HT1080 (cell line): ENCODE measurements at places on chromosomes 16 and 17.
A peak's percentile ranks its signal among the peaks of the same experiment; 100 is the strongest.

GRCh38 chr16:73000020-73000906 lies 47.7 kb downstream of the ZFHX3 start:
- DNase-seq, result peak; percentile 31

- DNase-seq, result no peak
Measured at GRCh38 chr17:74604761-74605160, 12.7 kb upstream of the CD300LD start.

DNA sequence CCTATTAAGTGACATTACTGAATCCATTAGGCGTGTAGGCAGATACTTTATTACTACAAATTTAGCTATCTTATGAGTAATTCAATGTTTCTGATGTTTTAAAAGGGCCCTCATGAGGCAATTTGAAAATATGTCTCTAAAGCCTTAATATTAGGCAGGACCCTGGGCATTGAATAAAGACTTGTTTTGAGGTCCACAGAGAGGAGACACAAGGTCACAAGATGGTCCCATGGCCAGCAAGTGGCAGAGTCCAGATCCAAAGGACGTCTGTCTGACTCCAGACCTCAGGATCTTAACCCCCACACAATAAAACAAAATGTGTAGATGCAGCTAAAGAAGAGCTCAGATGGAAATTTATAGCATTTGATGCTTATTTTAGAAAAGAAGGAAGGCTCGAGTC lies 31.9 kb upstream of the HEATR6 start:
- no peak for DNase-seq

- DNase-seq, result no peak
Measured at GRCh38 chr16:76984196-76984595, 206.8 kb upstream of the MON1B start.

- DNase-seq, result no peak
Measured at GRCh38 chr16:11734025-11734652, 8.5 kb downstream of the TXNDC11 start.

DNA sequence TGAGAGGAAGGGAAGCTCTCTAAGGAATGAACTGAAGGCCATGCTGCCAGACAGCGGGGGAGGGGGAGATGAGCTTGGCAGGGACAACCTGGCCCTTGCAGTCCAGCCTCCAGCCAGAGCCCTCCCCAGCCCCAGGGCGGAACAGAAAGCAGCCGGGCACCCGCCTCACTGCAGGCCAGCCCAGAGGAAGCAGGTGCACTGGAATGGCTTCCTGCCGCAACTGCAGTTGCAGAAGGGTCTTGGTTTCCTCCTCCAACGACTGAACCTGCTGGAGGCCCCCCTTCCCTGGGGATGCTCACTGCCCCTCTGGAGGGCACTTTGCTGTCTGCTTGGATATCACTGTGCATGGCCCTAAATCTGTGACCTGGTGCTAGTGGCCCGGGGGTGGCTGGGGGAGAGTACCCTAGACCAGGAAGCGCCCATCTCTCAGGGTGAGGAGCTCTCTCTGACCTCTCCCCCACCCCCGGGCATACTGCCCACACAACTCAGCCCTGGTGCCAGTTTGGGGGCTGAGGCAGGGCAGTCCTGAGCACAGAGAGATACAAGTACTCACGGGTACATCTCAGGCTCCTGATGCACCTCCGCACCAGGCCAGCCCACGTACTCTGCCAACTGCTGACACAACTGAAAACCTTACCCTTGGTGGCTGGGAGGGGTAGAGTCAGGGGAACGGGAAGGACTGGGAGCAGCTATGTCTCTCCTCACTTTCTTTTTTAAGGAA lies 41.1 kb downstream of the MYO18A start:
- no peak for DNase-seq

DNA sequence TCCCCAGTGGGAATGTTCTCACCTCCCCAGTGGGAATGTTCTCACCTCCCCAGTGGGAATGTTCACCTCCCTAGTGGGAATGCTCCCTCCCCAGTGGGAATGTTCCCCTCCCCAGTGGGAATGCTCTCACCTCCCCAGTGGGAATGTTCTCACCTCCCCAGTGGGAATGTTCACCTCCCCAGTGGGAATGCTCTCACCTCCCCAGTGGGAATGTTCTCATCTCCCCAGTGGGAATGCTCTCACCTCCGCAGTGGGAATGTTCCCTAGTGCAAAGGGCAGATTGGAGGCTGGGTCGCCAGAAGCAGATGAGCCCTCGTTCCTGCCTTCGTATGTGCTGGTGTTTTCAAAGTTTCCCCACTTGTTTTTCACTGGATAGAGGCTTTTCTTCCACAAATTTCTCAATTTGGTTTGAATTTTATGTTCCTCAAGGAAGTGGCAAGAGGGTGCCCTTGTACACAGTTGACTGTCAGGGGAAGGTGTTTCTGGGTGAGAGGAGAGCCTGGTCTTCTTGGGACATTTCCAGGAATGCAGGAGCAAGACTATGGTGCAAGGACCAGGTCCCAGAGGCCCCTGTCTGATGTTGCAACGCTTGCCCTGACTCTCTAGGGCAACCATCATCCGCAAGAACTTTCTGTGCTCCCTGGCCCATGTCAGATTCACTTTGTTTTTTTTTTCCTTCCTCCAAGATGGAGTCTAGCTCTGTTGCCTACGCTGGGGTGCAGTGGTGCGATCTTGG lies 34.0 kb downstream of the TRARG1 start:
- no peak for DNase-seq

DNA sequence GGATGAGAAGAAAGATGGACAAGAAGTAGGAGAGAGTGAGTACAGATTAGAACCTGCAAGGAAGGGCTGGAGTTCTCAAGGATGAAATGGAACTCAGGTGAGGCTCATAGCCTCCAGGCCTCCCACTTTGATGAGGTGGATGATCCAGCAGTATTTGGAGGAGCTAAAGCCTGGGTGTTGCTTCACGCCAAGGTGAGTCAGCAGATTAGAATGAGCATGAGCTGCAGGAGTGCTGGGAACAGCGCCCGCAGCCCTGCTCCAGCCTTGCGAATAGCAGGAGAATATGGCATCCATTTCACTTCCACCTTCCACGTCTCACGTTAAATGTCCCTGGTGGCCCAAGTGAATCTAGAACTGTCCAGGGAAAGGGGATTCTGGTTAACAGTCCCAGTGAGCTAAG lies 94.4 kb upstream of the CPHXL start:
- DNase-seq, result peak; percentile 77

DNA sequence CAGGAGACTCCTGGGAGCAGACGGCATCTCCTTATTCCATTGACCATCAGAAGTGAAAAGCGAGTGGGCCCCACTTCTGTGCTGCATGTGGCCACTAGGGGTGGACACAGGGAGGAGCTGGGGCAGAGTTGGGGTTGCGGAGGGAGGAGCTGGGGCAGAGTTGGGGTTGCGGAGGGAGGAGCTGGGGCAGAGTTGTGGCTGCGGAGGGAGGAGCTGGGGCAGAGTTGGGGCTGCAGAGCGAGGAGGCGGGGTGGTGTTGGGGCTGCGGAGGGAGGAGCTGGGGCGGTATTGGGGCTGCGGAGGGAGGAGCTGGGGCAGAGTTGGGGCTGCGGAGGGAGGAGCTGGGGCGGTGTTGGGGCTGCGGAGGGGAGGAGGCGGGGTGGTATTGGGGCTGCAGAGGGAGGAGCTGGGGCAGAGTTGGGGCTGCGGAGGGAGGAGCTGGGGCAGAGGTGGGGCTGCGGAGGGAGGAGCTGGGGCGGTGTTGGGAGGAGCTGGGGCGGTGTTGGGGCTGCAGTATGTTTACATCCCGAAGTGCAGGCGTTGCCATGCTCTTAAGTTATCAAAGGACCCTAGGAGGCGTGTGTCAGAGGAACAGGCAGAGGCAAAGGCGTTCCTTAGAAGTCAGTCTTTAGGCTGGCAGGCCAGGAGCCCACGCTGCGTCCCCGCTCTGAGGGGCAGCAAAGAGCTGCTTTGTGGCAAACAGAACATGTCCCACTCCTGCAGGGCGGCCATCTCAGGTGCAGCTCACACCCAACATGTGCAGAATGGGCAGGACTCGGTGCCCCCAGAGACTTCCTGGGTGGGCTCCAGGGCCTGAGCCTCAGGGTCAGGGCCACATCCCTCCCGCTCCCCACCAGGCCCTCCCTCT lies 76.0 kb downstream of the ZNF778 start:
- DNase-seq, result no peak

DNA sequence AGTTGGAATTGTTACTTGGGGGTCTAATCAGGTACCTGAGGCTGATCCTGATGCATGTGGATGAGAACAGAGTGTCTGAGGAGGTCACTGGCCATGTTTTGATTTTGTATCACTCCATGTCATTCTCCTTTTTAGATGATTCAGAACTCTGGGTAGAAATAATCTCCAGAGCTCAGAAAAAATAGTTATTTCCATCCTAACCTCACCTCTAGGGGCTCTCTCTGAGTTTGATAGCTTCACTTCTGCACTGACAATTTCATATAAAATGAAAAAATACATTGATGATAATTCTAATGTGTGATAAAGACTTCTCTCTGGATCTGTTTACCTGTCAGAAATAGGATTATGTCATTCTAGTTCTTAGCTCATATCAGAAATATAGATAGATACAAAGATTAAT lies 6.2 kb upstream of the KRT12 start:
- no peak for DNase-seq

DNA sequence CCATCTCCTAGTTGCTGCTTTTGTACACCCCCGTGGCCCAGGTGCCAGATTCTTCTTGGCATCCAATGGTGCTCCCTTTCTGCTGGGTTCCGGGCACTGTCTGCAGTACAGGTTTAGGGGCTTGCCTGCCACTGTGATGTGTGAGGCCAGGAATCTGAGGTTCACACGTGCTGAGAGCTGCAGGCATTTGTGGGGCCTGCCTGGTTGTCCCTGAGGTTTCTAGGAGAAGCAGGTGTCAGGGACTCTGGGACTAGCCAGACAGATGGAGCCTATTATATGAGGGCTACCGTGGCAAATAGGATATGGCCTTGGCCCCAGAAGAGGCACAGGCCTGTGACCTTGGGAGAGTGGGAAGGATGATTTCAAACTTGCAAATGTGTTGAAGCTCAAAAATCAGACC lies 29.3 kb downstream of the NDEL1 start:
- no peak for DNase-seq

- no peak for DNase-seq
Measured at GRCh38 chr17:74770498-74771318, 5.4 kb downstream of the NAT9 start.

DNA sequence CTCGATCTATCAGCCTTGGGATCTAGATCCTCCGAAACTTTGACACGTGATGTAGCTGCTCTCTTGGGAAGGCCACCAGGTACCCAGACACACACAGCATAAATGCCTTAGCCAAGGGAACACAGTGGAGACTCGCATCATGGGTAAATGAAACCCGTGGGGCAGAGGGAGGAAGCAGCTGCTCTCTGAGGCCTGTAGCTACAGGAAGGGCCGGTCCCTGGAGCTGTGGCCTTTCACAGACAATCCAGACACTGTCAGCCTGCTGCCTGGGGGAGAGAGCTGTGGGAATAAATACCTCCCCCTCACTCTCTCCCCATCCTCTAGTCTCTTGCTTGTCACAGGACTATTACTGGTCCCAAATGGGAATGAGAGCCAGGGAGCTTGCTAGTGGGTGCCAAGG lies 351.2 kb downstream of the UTP18 start:
- DNase-seq, result no peak

DNA sequence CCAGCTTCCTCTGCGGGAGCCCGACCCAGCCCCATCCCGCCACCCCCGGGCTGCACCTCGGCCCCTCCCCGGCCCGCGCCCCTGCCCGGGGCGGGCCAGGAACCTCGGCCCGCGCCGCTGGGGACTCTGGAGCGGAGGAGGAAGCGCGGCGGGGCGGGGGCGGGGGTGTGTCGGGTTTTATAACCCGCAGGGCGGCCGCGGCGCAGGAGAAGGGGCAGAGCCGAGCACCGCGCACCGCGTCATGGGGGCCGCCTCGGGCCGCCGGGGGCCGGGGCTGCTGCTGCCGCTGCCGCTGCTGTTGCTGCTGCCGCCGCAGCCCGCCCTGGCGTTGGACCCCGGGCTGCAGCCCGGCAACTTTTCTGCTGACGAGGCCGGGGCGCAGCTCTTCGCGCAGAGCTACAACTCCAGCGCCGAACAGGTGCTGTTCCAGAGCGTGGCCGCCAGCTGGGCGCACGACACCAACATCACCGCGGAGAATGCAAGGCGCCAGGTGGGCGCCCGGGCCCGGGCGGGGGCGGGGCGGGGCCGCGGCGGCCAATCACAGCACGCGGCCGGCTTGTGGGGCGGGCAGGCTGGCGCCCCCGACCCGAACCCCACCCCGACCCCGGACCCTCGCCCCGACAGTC lies at the start of gene ACE:
ACE (plus strand) TSS at position 208 of the 626 bp plus-strand sequence; CDS start at position 242, 34 bp downstream.
- no peak for DNase-seq

DNA sequence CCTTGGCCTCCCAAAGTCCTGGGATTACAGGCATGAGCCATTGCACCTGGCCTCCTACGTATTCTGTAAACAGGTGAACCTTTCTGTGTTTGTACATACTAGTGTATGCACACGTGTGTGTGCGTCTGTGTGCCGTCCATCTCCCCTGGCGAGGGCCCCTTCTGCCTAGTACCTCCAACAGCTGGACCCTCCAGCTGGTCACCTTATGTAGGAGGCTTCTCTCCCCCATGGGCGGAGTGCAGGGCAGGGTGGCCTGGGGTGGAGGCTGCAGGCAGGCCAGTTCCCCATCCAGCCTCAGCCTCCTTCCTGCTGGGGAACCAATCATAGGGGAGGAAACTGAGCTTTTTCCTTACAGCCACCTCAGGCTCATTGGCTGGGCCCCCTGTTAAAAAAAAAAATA lies 24.4 kb upstream of the DOC2B start:
- DNase-seq, result no peak

DNA sequence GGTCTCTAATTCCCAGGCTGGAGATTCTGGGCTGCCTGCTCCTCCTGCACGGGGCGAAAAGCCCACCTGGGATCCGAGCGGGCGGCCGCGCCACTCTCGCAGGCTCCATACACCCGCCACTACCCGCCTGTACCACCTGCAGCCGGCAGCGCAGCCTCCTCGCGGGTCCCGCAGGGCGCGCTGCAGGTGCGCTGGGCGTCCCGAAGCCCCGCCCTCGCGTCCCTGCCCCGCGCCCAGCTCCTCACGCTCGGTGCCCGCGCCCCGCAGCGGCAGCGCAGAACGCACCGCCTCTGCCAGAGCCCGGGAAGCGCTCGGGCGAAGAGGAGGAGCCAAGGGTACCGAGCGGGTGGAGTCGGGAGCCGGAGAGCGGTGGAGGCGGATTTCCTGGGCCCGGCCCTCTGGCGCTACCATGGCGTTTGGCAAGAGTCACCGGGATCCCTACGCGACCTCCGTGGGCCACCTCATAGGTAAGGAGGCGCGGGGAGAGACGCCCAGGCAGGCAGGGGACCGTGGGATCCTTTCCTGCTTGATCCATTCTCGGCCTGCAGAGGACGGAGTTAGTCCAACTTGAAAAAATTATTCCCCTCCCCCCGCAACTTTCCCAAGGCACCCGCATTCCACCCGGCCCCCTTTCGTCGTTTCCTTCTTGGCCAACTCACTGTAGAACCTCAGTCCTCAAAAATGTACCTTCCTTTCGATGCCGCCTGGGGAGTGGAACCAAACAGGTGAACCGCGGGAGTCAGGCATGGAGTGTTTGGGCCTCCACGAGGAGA lies at the start of gene TOM1L1:
TOM1L1 (plus strand) TSS at position 396 of the 773 bp plus-strand sequence; CDS start at position 410, 14 bp downstream.
- DNase-seq, result peak; percentile 48

- DNase-seq, result no peak
Measured at GRCh38 chr16:51550800-51551347, 399.8 kb upstream of the SALL1 start.

GRCh38 chr16:17403859-17404545 lies 66.8 kb downstream of the XYLT1 start:
- DNase-seq, result no peak

GRCh38 chr17:29905086-29905878 lies 24.7 kb downstream of the SSH2 start:
- DNase-seq, result no peak
